Activated naive CD4-positive, alpha-beta T cell treated with anti-CD3 and anti-CD28 coated beads, Interleukin-2, amount 10 ng/mL, durations not matched to agents 5 hours and 36 hours (primary cell): ENCODE measurements at places on chromosomes 12 and 14. TPM values are rescaled to one million over a fixed set of nuclear protein-coding genes. Genes with fewer than 3 reads are reported as not detected.

Gene PELI2
- total RNA-seq = 9.9 TPM

Gene RND1
- total RNA-seq = 1.2 TPM

Gene NPAS3
- total RNA-seq = not detected

Gene GPR68
- 25.1 TPM for total RNA-seq

Gene CEP170B
- total RNA-seq = 4.9 TPM

Gene RABGGTA
- 42.3 TPM for total RNA-seq

Gene EXOC3L4
- total RNA-seq = not detected

Gene SERPINA10
- not detected for total RNA-seq
